Stimulated activated CD4-positive, alpha-beta T cell treated with anti-CD3 and anti-CD28 coated beads, Interleukin-1b, Interleukin-23, amount 100 ng/mL, for 24 hours (primary cell): ENCODE measurements at places on chromosomes 7 and 10.

- peak; percentile 23 for DNase-seq
Observed at GRCh38 chr7:112869111-112869774, 79.0 kb upstream of the TMEM168 start.

GRCh38 chr7:45324683-45325237 is 167.2 kb downstream of the RAMP3 start:
- no peak for DNase-seq

GRCh38 chr10:90161-90560 is 41.1 kb upstream of the TUBB8 start:
- DNase-seq, result no peak

GRCh38 chr7:44471436-44471835 is 19.0 kb downstream of the NUDCD3 start:
- DNase-seq, result no peak

GRCh38 chr7:28423918-28424514 is 11.7 kb downstream of the CREB5 start:
- no peak for DNase-seq
